ENCODE measurements at places on chromosomes 3 and 15.

DNA sequence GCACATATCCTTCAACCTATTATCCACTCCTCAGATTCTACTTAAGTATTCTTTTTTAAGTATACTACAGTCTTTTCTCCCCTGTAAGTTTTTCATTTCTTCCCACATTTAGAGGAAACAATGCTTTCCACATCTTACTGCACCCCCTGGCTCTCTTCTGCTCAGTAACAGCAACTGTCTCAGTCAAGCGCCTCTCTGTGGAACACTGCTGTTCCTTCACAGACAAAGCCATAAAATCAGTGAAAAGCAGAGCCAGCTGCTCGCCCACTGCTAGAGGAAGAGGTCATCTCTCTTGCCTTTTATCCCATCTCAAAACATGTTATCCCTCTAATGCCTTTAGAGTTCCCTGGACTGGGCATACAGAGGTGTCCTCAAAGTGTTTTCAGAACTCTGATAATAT lies 24.8 kb downstream of the SERP1 start:
- no peak for DNase-seq

DNA sequence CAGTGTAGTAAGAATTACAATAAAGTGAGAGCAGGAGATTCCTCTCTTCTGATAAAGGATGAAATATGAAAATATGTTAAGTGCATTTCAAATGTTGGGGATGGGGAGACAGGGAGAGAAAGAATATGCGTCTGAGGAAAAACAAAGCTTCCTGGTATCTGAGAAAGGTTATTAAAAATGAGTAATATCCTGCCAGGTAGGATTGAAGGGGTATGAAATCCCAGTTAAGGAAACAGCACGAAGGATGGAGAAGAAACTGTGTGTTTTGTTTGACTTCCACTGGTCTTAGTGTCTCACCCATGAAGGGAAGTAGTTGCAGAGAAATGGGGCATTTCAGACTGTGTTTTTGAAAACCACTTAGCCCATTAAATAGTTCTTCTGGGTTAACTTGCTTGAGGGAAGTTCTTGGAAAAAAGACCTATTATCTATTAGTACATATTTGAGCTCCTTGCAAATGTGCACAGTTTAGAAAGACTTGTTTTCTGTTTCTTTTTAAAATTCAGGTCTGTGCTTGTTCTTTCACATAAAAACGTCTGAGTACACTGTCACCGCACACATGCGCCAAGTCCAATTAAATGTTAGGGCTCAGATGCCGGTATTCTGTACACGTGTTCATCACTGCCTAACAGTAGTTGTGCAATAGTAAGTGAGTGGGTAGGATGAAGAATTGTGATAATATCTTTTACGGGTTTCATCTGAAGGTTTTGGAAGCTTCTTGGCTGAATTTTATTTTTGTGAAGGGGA lies 196.1 kb upstream of the P2RY1 start:
- no peak for DNase-seq

- DNase-seq: no peak
Measured at GRCh38 chr3:86175593-86176444, 815.1 kb downstream of the VGLL3 start.

DNA sequence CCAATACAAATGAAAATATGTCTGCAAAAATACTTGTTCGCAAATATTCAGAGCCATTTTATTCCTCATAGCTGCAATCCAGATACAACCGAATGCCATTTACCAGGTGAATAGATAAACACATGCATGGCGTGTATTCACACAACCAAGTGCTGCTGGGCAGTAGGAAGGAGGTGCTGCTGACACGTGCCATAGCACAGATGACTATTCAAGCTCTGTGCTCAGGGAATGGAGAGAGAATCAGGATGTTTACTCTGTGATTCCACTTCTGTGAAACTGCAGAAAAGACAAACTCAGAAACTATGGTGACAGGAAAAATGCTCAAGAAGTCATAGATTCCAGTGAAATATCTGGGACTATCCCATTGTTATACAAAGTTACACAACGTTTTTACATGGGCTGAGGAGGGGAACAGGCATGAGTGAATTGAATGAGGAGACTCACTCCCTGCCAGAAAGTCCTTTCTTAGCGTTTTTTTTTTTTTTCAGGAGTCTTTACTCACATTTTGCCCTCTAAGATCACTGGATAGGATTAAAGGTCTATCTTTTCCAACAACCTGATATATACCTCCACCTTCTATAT lies 152.9 kb upstream of the NDN start:
- no peak for DNase-seq

DNA sequence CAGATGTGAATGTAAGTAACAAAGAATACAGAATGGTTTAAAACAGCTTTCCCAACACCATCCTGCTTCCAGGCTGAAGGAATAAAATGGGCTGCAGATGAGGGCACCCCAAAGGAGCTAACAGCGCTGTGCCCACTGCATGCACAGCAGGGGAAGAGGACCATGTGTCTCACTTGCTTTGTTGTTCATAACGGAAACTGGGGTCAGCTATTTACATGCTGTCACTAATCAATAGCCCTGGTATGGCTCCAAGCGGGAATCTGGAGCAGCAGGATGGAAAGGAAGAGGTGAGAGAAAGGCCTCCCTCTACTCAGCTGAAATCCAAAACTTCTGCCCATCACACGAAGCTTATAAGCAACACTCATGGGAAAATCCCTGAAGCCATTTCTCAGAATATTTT lies 67.4 kb downstream of the TBC1D2B start:
- DNase-seq: no peak

- no peak for DNase-seq
Measured at GRCh38 chr3:22922317-22922716, 280.8 kb upstream of the UBE2E2 start.

DNA sequence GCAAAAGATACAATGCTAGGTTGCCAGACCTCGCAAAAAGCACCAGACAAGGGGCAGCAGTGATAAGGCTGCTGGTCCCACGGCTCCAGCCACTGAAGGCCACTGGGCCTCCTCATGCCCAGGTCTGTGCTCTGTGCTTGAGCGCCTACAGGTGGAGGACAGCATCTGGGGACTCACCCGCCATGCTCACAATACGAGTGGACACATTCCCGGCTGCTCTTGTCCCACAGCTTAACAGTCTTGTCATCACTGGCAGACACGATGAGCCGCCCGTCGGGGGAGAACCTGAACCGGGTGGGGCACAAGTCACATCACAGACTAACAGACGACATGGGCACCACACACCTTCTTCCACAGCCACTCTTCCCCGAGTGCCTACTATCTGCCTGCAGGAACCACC lies 7.4 kb downstream of the POC1A start:
- no peak for DNase-seq

DNA sequence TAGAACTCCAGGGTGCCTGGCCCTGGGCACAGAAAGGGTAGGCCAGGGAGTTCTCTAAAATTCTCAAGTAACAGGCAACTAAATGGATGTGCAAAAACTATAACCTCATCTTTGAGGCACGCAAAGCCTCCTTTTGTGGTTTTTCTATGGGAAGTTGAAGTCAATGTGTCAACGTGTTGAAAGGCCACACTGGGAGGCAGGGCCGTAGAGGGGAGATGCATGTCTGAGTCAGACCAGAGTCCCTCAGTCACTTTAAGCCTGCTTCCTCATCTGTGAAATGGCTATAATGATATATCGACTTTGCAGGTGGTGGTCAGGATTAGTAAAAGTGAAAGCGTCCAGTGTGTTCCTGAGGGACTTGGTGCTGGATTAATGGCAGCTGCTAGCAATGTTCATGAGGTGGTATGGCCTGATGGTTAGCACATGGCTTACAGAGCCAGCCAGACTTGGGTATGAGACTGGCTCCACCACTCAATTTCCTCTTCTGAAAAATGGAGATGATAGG lies 17.0 kb downstream of the TGM5 start:
- DNase-seq: no peak

DNA sequence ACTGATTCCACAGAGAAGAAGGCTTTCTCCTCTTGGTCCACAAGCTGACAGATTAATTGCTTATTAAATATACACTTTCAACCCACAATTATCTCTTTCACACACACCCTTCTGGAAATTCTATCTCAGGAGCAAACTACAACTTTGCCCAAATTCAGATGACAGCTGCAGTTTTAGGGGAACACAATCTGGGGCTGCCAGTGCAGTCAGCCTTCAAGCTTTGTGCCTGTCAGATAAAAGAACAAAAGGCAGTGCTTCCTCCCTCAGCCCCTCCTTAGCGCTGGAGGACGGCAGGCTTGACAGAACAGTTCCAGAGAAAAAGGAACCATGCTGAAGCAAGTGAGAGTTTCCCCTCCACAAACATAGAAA lies 99.6 kb downstream of the TMCC1 start:
- DNase-seq: no peak

DNA sequence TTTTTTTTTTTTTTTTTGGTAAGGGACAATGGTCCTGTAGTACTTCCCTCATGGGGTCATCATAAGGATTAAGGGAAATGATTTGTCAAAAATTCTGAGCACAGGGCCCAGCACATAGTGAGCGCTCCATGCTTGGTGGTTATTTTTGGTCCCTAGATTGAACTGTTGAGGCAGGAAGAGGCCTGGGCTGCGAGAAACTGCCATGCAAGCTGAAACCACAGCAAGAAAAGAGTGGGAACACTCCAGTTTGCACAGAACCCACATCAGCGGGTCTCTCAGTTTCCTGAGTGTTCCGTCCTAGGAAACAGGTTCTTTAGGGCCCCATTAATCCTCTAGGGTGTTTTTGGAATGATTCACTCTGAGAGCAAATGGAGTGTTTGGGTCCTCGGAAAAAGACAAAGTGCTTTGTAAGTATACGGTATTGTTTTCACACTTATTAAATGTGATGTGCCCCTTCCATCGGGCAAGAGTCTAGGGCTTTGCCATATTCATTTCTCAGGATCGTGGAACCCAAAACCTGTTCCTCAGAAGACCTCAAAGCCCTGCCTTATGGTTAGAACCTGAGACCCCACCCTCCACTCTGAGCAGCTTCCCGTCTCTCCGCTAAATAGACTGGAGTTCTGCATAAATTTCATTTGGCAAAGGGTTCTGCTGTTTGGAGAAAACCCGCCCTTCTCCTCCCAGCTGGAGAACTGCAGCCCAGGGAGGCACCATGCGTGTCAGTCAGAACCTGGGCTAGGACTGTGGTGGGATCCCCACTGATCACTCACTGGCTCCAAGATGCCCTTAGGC lies 60.4 kb downstream of the SPSB4 start:
- DNase-seq: no peak

DNA sequence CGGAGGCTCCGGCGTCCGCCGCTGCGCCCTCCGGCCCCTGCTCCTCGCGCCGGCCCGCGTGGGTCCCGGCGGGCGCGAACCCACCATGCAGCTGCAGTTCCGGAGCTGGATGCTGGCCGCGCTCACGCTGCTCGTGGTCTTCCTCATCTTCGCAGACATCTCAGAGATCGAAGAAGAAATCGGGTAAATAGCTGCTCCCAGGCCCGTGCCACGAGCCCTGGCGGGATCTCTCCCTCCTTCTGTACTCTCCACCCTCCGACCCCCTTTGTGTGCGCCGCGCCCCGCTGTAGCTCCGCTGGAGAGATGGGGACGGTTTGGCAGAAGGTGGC lies 263 bp downstream of the ST8SIA2 start:
- no peak for DNase-seq

- DNase-seq: no peak
Measured at GRCh38 chr15:94385441-94385840, 154.1 kb downstream of the MCTP2 start.

- DNase-seq: no peak
Measured at GRCh38 chr3:21290557-21290956, 460.5 kb downstream of the ZNF385D start.
